Activated T-cell treated with anti-CD3 and anti-CD28 coated beads for 4 hours (primary cell): ENCODE measurements at places on chromosomes 7 and 10.

DNA sequence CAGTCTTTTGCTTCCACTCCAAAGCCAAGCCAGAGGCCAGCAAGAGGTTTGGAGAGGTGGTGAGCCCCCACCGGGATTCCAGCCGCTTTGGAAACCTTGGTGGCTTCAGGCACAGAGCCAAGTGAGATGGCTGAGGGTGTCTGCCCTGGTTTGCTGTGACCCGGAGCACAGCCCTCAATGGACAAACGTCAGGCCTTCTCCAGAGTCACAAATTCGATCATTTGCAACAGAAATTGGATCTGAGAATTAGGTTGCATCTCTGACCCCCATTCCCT lies 885 bp upstream of the NKX1-2 start:
- DNase-seq = no peak

- no peak for DNase-seq
Observed at GRCh38 chr10:94150541-94151184, 156.9 kb downstream of the PLCE1 start.

- no peak for DNase-seq
Observed at GRCh38 chr7:130222-130572, 62.2 kb upstream of the FAM20C start.

- peak; percentile 51 for DNase-seq
Observed at GRCh38 chr7:139095194-139095659, 14.3 kb downstream of the ZC3HAV1 start.

- no peak for DNase-seq
Observed at GRCh38 chr10:109237050-109237449, 686.3 kb downstream of the XPNPEP1 start.

DNA sequence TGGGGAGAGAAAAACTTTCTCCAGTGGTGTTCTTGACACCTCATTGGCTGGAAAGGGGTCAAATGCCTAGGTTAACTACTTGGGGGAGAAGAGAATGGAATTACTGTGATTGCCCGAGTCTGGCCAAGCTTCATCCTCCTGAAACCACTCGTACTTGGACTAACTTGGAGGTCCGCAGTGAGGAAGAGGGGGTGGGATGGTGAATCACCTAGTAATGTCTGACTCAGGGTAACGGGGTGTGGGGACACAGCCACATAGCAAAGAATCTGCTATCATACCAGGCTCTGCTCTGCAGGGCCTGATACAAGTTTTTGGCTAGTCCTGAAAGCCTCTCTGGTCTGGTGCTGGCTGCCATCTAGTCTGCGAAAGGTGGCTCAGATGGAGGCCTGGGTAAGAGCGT lies 190.9 kb downstream of the RPS24 start:
- DNase-seq = no peak

GRCh38 chr10:78071140-78071856 lies 37.6 kb downstream of the RPS24 start:
- no peak for DNase-seq

GRCh38 chr7:88772776-88773175 lies 13.3 kb downstream of the ZNF804B start:
- DNase-seq = no peak

DNA sequence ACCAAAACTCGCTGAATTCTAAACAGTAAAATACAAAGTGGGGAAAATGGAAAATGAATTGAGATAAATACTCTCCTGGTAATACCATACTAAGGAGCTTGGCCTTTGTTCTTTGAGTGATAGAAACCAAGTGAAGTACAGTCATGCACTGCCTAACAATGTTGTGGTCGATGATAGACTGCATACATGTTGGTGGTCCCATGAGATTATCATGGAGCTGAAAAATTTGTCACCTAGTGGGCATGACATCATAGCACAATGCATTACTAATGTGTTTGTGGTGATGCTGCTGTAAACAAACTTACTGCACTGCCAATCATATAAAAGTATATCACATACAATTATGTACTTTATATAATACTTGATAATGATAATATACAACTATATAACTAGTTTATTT lies 419.1 kb downstream of the ARL4A start:
- no peak for DNase-seq

- DNase-seq = no peak
Observed at GRCh38 chr7:37342176-37342687, 106.4 kb downstream of the ELMO1 start.

GRCh38 chr7:129741743-129742213 lies 130.3 kb downstream of the NRF1 start:
- DNase-seq = no peak

GRCh38 chr10:80468002-80468401 lies 13.9 kb downstream of the TSPAN14 start:
- no peak for DNase-seq

DNA sequence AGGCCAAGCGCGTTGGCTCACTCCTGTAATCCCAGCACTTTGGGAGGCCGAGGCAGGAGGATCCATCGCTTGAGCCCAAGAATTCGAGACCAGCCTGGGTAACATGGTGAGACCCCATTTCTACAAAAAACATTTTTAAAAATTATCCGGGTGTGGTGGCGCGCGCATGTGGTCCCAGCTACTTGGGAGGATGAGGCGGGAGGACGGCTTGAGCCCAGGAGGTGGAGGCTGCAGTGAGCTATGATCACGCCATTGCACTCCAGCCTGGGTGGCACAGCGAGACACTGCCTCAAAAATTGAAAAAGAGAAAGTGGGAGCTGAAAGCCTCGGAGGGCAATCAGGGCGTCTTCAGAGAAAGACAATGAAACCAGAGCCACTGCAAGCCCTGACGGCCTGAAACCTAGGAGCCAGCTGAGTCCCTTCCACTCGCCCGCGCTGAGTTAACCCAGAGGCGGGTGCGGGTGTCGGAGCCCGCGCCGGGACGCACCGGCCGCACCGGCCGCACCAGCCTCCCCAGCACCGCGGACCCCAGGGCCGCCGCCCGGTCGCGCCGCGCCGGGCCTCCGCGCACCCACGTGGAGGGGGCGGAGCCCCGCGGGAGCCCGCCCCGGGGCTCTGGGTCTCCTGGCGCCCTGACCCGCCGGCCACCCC lies 22.4 kb downstream of the ZFAND2A start:
- no peak for DNase-seq

DNA sequence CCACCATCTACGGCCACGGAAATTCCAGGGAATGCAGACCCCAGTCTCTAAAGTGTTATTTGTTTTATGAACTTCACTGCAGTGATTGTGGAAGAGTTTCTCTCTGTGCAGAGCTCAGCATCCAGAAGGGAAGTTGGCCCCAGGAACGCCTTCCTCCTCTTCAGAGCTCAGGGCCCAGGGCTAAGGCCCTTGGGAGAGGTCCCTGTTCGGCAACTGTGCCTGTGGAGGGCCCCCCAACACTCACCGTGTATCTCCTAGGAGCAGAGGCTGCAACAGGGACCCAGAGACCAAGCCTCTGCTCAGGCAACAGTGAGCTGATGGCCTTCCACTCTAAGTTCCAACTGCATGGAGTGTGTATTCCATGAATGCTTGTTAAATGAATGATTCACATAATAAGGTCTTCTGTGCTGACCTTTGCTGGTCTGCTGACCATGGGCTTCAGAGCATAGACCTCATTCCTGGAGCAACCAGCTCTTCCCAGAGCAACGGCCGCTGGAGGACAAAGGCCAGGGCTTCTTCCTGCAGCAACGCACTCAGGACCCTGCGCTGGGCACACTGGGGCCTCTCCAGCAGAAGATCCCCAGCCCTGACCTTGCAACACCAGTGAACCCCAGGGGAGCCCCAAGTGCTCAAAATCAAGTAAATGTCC lies 7.7 kb downstream of the DIP2C start:
- no peak for DNase-seq

DNA sequence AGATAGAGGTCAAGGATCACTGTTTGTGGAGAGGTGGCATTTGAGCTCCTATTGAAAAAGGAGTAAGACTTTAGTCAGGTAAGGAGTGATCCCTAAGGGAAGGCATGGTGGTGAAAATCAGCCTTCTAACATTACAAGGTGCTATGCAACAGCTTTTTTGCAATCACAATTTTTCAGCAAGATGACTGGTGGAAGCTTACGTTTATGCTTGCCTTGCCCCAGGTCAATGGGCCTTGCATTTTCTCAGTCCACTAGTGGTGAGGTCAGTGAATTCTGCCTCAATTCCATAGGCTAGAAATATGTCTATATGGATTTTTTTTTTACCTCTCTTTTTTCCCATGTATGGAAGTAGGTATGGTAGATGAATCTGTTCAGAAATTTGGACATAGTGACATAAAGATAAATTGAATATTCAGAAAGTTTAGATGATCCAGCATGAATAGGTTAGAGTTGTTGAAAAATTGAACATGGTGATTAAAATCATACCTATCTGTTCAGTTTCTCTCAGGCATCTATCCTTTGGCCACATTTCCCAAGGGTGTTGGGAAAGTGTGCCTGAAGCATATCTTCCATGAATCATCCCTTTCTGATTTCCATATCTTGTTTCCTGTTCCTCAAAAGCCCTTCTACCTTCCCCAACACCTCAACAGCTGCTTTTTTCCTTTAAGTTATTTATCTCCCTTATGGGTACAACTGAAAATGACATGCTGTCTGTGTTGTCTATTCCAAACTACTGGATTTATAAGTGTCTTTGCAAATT lies 71.9 kb upstream of the PTPRZ1 start:
- DNase-seq = no peak

- DNase-seq = no peak
Observed at GRCh38 chr10:70352401-70353097, 29.9 kb downstream of the LRRC20 start.

DNA sequence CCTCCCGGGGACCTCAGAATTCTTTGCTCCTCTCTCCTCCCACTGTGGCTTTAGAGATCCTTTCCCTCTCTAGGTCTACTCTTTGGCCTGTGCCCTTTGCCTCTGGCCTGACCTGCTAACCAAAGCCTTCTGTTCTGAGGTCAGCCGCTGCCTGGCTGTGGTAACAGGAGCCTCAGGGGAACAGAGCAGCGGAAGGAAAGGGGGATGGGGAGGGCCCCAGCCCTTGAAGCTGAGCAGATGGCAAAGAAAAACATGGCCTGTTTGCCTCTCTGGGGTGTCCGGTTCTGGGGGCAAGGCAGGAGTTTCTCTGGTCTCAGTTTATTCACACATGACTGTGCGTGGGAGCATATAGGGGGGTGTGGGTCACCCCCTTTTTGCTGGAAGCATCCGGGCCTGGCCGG lies 28.2 kb downstream of the COL26A1 start:
- no peak for DNase-seq

DNA sequence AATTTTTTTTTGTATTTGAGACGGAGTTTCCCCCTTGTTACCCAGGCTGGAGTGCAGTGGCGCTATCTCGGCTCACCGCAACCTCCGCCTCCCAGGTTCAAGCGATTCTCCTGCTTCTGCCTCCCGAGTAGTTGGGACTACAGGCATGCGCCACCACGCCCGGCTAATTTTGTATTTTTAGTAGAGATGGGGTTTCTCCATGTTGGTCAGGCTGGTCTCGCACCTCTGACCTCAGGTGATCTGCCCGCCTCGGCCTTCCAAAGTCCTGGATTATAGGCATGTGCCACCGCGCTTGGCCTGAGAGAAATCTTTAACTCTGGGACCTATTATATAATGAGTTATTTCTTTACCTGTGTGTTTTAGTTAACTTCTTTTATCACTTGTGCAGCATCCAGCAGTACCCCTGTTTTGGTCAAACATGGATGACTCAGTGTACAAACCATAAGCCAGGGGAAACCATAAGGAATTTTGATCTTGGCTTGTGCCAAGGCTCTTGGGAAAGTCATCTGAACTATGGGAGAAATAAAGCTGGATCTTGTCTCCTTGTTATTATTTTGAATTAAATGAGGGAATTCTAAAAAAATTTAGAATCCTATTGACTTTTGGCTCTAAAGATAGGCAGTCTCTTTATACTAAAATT lies 23.6 kb upstream of the ZRANB1 start:
- no peak for DNase-seq

GRCh38 chr10:104274762-104275721 lies 6.1 kb downstream of the GSTO2 start:
- DNase-seq = peak; percentile 30

DNA sequence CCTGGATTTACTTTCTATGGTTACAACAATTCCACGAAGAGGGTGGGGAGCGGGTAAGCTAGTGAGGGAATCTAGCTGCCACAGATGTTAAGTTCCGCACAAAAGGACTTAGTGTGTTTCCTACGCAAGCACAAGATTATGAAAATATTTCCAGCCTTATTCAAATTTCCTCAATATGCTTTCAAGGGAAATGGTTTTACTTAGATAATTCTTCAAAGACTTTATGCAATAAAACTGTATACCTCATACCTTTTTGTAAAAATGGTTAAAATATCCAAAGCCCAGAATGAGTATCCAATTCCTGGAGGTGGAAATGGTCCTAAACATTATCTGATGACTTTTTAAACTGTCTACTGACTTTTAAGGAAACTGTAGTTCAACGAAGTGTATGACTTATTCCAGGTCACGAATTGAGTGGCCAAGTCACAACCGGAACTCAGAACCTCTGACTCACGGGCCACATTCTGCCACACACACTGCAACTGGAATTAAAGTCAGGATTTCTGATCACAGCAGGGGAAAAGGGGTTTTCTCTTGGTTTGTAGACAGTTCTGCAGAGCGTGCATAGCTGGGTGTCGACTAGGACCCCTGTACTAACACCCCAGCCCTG lies 20.2 kb upstream of the INSIG1 start:
- DNase-seq = no peak

GRCh38 chr10:132507409-132507955 lies 30.1 kb upstream of the INPP5A start:
- DNase-seq = no peak

DNA sequence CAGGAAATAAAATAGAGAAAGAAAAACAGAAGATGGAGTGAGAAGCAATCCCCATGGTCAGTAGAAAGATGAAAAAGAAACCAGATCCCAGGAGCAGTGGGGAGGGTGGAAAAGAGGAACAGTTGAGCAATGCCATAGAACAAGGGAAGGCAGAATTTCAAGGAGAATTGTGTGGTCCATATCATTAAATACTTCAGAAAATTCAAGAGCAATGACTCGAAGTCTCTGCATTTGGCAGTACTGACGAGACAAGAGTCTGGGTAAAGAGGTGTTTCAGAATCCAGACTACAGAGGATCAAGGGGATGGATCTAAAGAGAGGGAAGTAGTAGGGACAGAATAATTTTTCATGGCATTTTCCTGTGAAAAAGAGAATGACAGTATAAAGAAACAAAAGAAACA lies 512.6 kb downstream of the PHTF2 start:
- no peak for DNase-seq

- no peak for DNase-seq
Observed at GRCh38 chr7:117323851-117324711, 1.2 kb upstream of the WNT2 start.

GRCh38 chr10:112466802-112467201 lies 19.8 kb downstream of the VTI1A start:
- no peak for DNase-seq

- DNase-seq = no peak
Observed at GRCh38 chr7:31997423-31997822, 72.8 kb downstream of the PDE1C start.

GRCh38 chr10:99784016-99784726 lies 1.7 kb downstream of the ABCC2 start:
- DNase-seq = no peak

DNA sequence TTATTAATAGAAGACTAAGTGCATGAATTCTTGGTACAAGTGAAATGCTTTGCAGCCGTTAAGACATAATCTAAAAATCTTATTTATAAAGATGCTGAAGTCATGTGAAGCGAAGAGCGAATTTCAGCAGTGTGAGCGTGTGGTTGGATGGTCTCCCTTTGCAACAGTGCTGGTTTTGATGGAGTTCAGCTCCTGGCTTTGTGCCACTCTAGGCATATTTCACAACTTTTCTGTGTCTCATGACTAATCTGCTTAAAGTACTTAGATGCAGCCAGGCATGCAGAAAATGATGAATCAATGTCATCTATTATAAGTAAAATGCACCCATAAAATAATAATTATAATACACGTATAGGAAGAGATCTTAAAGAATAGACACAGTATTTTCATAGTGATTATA lies 107.2 kb upstream of the TCERG1L start:
- DNase-seq = no peak

- DNase-seq = no peak
Observed at GRCh38 chr7:24201226-24201625, 82.8 kb upstream of the NPY start.
